ENCODE measurements at places on chromosomes 4 and X.

DNA sequence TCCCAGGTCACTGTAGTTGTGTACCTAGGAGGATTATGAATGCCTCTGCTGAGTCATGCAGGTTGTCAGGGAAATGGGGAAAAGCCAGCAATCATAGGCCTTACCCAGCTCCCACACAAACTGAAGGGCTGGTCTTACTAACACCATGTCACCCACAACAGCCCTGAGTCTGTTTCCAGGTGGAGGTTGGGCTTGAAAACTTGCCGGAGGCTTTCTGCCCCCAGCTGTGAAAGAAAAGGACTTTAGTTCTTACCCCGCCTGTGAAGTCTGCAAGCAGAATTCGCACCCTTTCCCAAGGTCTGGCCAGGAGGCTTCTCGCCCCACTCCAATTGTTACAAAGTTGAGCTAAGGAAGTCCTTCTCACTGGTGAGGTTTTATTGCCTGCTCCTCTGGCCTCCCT lies 143.9 kb downstream of the RPS6KA6 start:
- no peak for DNase-seq

- DNase-seq = no peak
These were observed 133.8 kb downstream of the PDGFC start for GRCh38 chr4:156837625-156838345.

DNA sequence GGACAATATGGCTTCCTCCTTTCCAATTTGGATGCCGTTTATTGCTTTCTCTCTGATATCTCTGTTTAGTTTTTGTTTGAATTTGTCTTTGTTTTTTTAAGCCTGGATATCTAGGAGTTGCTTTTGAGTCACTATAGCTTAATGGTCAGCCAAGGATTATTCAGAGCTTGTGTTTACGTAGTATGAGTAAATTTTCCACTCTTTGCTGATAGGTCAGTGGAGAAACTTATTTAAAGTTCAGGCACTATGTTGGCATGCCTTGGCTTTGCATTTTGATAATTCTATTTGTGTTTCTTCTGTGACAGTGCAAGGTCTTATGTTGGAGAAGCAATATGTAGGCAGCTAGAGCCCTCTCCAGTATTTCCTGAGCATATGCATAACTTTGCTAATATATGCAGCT lies 315.2 kb downstream of the GRID2 start:
- no peak for DNase-seq

DNA sequence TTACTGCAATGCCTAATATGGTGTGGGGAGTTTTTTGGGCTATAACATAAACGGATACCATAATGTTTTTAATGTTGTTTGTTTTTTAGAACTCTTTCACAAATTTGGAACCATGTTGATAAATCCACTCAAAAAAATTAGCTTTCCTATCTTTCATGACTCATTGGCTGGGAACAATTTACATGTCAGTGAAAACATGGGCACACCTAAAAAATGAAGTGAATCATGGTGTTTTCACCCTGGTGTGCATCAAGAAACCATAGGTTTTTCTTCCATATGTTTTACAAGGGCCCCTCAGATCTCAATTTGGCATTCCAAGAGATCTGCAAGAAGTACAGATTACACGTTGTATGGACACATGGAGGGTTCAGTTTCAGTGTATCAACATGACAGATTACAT lies 207.1 kb downstream of the NWD2 start:
- DNase-seq = no peak

DNA sequence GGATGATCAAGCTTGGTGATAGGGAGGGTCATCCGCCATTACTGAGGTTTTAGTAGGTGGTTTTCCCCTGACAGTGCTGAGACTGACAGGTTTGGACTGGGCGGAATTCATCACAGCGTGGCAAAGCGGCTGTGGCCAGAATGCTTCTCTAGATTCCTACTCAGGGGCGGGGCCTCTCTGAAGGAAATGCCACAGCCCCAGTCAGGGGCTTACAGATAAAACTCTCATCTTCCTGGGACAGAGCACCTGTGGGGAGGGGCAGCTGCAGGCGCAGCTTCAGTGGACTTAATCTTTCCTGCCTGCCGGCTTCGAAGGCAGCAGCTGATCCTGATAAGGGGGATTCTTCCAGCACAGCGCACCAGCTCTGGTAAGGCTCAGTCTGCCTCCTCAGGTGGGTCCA lies 316.7 kb downstream of the RPA4 start:
- no peak for DNase-seq

DNA sequence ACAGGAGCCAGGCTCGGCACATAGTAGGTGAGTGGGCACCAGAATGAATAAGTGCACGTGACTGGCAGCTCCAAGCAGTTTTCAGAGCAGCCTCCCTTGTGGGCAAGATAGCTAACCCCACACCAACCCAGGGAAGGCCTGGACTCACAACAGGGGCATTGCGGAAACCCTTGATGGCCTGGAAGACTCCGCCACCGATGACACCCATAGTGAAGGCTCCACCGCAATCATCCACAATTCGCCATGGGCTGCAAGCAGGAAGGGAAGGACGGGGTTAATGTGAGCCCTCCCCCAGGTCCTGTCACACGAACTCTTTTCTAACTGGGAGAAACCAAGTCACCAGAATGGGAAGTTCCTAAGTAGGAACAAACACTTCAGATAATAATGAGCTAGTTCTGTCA lies 957 bp downstream of the TIMM17B start:
- DNase-seq = no peak

GRCh38 chr4:5999356-5999755 lies 18.9 kb downstream of the C4orf50 start:
- DNase-seq = no peak

DNA sequence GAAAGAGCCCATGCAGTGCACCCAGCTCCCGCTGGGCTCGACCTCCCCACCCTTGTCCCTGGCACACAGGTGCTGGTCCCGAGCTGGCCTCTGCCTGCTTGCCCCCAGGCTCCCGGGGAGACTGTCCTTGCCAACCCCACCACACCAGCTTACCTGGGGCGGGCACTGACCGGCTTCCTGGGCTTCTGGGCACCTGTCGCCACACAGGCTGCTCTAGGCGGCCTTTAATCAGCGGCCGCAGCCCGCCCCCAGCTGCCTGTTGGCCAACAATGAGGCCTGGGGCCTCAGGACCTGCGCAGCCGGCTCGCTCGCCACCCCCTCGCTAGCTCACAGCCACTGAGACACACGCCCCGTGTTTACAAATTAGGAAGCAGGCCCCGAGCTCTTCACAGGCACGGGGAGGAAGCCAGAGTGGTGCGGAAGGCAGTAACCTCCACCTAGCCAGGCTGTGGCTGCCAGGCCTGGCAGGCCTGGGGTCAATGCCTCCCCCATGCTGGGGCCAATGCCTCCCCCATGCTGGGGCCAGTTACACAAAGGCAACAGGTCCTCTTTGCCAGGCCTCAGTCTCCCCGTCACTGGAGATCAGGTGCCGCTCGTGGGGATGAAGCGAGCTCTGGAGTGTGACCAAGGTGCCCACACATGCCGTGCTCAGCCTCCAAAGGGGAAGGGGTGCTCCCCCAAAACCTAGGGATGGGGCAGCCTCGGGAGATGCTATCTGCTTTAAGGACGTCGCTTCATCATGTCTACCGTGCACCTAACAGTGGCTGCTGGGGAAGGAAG lies at the start of gene TREX2:
Gene TREX2, minus strand, starts transcription at position 201 of the 780 bp plus-strand sequence. CDS start 626 bp downstream, outside the sequence.
- DNase-seq = no peak

GRCh38 chr4:52912608-52913007 lies 50.5 kb downstream of the RASL11B start:
- no peak for DNase-seq

DNA sequence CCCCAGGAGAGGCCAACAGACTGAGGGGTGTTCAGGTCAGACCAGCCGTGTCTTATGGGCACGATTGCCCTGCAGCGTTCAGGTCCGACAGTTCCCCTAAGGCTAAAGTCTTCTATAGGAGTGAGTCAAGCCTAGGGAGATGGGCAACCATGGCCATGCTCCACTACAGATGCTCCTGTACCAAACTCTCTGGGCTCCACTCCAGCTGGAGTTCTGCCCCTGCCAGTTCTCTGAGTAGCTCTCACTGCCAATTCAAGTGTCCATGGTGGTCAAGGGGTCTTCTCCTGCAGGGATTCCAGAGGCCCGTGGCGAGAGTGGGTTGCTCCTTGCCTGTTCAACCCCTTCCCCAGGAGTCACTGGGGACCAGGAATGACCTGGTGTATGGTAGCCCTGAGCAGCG lies 38.2 kb downstream of the BEX3 start:
- no peak for DNase-seq

GRCh38 chr4:1351854-1352566 lies 5.0 kb downstream of the UVSSA start:
- no peak for DNase-seq

DNA sequence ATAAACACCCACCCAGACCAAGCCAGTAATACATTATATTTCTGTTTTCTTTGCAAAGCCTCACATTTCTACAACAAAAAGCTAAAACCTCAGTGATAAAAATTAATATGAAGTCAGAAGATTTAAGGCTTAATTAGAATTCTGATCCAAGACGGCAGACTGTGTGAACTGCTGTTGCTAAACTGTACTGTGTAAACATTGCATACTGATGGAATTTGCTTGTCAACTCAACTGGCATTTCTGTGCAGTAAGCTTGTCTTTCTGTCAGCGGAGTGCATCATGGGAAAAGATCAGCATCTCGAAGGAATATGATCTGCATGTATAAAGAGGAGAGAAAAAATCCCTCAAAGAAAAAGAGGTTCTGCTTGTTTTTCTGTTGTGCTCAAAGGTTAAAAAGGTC lies 69.4 kb upstream of the SPANXB1 start:
- DNase-seq = no peak

DNA sequence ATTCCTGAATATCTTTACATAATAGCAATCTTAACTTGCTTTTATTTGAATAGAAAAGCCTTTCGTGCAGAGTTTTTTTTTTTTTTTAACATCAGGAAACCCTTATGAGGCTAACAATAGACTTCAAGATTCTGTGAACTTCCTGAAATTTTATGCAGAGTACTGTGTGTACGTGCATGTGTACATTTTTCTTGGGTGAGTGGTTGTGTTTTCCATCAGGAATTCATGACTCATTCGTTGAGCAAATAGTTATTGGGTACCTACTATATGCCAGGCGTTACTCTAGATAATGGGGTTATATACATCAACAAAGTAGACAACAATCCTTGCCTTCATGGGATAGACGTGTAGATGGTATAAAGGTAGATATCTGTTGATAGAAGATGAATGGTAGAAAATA lies 59.1 kb downstream of the MRPL1 start:
- DNase-seq = peak; percentile 76

DNA sequence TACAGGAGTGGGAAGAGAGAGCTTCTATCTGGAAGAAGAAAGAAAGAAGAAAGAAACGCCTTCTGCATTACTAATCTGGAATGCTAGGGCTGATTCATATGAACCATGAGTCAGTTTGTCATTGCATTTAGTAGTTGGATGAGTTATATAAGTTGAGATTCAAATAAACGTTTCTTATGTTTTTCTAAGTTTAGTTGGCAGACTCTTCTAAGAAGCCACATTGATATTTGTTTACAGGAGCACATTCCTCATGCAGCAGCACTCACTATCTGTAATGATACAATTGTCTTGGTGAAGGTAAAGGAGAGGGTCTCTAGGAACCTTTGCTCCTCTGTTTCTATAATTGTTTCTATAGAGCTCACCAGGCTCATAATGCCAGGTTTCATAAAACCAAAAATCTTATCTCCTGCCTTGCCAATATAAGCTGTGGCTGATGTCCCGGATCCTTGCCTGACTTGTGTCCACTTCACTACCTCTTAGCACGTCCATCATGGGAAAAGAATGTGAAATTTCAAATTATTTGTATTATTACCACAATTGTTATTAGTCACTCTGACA lies 39.5 kb downstream of the HOPX start:
- DNase-seq = peak; percentile 94

GRCh38 chr4:3657902-3658529 lies 108.2 kb upstream of the ADRA2C start:
- peak; percentile 10 for DNase-seq

DNA sequence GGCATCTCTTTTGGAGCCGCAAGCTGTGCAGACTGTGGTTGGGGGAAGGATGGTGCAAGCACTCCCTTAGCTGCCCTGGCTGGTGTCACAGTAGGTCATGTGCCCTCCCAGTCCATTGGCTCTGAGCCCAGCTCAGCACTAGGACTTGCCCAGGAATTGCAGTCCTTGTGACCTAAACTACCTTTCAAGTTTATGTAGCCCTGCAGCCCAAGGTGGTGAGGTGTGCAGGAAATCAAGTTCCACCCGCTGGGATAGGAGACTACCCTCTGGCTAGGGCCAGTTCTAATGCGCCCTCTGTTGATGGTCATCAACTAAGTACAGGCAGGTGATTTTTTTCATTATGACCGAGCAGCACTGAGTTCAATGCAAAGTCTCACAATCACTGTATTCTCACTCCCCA lies 335.2 kb downstream of the UBE2NL start:
- DNase-seq = no peak

- DNase-seq = no peak
These were observed 369.4 kb upstream of the NDST3 start for GRCh38 chr4:117664706-117665444.

GRCh38 chr4:128796934-128797333 lies 12.6 kb upstream of the JADE1 start:
- no peak for DNase-seq

DNA sequence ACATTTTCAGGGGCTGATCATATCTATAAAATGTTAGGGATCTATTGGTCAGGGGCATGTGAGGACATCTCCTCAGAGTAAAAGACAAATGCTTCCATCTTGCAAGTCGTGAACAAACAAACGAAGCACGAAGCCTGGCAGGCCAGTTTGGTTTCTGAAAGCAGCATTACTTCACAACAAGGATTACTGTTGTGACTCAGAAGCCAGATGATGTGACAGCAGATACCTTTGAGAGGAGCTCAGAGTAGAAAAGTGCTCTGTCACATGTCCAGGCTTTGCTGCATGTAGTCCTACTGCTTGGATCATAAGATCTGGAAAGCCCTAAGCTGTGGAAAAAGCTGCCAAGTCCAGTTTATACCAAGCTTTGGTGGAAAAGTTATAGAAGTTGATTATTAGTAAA lies 1827.2 kb downstream of the ARAP2 start:
- DNase-seq = no peak

Measured in fibroblast of skin of left biceps (primary cell).